CD4-positive, alpha-beta T cell treated with Interleukin-15 for 4 hours (primary cell): ENCODE measurements at places on chromosomes 11 and 22.

DNA sequence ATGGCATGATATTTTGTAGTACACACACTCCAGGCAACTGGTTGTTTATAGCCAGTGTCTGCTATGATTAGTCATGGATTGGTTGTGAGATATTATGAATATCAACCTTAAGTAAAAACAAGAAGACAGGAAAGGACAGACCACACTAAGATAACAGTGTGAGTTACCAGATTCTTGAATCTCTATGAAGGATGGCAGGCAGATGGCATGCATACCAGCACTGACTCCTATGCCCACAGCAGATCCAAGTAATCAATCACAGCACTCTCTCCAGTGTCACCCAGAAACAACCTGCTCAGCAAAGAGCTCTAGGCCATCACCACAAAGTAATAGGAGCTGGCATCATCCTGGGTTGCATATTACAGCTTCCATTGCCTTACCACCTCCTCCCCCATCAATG is 116.6 kb downstream of the GALNT18 start:
- no peak for DNase-seq

- DNase-seq = no peak
Observed at GRCh38 chr11:120425527-120425926, 86.0 kb upstream of the GRIK4 start.

DNA sequence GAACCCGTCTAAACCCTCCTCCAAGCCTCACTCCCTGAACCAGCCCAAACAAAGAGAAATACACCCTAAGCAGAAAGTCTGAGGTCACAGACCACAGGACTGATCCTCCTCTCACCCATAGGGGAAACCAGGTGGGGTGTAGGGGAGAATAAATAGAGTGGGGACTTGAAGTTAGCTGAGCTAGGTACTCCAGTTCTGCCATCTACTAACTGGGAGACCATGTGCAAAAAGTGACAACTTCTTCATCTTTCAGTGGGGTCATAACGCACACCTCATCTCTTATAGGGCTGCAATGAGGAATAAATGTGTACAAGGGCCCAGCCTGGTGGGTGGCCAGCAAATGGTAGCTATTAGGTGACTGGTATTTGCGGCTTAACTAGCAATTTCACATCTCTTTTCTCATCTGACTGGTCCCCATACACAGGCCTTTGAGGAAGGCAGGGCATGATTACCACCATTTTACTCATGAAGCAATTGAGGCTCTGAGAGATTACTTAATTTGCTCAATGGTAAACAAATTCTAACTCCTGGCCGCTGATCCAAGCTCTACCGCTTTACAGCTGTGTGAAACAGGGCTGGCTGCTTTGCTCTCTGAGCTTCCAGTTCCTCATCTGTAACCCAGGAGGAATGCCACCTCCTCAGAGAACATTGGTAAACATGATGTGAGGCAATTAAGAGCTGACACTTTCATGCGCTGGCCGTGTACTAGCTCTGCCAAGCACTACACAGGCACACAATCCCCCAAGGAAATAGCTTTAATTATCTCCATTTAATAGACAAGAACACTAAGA is 16.6 kb downstream of the TBC1D10A start:
- DNase-seq = peak; percentile 41

- no peak for DNase-seq
Observed at GRCh38 chr11:83282084-83282716, 4.0 kb downstream of the CCDC90B start.

DNA sequence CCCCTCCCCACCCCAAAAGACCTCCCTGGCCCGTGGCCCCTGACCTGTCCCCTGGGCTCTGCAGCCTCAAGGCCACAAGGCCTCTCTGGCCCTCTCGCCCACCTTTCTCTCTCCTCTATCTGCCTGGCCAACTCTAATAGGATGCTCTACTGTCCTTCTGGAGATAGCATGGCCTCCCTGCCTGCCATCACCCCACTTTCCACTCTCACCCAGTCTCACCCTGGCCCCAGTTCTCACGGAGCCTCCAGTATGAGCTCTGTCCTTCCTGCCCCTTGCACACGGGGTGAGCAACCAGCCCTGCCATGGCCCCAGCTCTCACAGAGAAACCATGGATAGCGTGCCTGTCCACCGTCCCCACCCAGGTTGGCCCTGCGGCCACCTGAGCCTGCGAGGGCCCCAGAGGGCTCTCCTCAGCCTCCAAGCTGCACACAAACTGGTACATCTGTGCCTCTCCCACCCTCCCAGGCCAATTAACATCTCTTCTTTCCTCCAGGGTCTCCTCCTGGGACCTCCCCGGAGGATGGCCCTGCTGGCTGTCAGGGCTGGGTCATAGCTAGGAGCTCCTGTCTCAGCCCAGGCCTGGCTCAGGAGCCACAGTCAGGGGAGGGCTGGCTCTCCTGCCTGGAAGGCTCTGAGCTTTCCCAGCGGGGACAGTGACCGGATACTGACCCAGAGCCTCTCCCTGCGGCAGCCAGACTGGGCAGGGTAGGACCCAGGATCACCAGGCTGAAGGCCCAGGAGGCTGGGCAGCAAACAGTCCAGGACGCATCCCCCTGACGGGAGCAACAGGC is 22.3 kb downstream of the RTN4R start:
- DNase-seq = no peak

- no peak for DNase-seq
Observed at GRCh38 chr22:43755452-43755851, 56.7 kb downstream of the EFCAB6 start.

- no peak for DNase-seq
Observed at GRCh38 chr11:106875013-106875412, 143.3 kb downstream of the GUCY1A2 start.

- no peak for DNase-seq
Observed at GRCh38 chr22:50207383-50208140, 6.8 kb downstream of the SELENOO start.

DNA sequence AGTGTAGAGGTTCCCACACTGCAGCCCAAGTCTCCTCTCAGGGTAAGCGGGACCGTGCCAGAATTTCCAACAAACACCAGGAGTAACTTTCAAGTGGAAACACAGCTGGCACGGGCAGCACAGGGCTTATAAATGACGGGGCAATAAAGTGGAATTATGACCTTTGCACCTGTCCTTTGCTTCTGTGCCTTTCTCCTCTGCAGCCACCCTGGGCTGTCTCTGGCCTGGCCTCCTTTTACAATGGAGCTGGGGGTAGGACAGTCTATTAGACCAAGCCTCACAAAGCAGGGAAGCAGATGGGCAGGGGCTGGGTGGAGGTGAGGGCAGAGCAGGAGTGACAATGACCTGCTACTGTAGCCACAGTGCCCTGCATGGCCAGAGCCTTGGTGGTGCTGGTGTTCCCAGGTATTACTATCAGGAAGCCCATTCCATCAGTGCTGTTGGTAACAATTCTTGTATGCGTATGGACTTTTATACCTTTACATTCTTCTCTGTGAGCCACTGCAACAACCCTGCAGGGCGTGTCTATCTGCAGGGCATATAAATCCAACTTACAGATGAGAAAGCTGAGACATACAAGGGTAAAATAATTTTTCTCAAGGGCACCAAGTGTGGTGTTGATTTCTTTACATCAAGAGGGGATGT is 387.8 kb downstream of the CTTN start:
- no peak for DNase-seq

- no peak for DNase-seq
Observed at GRCh38 chr11:13366266-13367026, 88.9 kb downstream of the BMAL1 start.

DNA sequence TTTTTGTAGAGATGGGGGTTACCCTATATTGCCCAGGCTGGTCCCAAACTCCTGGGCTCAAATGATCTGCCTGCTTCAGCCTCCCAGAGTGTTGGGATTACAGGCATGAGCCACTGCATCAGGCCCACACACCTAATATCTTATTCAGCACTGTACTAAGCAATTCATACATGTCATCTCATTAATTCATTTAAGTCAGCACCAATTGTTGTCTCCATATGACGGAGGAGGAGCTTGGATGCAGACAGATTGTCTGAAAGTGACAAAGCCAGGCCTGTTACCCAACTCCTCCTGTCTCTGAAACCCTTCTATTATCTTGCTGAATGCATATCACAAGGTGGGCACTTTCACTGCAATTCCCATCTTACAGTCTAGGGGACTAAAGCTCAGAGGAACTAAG is 57.5 kb upstream of the ALX4 start:
- DNase-seq = no peak

DNA sequence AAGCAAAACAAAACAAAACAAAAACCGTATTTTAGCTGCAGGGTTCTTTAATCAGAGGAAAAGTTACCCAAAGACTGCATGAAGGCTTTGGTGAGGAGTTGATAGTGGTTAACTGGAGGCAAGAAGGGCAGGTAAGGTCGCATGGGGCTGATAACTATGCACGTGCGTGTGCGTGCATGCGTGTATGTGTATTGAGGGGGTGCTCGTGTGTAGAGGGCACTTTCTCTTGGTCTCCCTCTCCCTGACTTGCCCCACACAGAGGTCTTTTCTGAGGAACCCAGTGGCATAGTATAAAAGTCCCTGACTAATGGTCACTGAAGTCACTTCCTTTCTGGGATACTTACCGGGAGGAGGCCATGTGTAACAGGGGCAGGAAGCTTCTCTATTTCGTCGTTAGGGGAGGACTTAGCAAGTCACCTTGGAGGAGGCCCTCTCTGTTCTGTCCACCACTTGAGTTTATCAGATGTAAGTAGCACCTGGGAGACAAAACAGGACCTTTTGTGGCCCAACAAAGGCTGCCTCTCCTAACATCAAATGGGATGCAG is 20.1 kb upstream of the FCHSD2 start:
- DNase-seq = no peak

DNA sequence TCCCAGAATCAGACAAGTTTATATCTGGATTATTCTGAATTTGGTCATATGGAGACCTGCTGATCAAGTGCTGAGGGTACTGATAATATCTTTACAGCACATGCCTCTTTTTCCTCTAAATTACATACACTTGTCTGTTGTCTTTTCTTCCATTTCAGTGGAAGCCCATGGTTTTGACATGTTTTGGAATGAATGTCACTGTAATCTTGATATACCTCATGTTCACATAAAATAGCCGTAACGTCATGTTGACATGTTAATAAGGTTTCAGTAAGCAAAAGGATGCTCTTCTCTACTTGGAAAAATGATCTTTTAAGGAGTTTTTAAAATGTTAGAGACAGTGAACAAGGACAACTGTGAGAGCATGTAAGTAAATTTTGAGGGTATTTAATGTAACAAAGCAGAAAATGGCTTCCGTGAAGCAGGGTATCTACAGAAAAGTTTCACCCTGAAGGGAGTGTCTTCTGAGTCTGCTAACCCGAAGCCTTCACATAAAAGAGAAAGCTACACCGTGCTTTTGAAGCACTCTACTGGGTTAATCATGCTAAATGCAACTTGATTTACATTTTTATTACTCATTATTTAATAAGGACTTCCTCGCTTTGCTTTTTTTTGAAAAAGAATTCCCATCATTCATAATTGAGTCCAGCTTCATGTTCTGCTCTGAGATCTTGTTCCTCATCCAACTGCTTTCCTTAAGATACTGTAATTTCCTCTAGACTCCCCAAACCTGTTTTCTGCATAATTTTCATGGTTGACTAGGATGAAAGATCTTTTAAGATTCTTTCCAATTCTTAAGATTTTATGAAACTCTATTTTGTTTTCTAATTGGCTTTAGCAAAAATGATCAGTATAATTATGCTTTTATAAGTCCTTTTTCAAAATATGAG is 56.2 kb downstream of the YAP1 start:
- DNase-seq = no peak

- DNase-seq = no peak
Observed at GRCh38 chr11:132028380-132029240, 658.2 kb downstream of the NTM start.

DNA sequence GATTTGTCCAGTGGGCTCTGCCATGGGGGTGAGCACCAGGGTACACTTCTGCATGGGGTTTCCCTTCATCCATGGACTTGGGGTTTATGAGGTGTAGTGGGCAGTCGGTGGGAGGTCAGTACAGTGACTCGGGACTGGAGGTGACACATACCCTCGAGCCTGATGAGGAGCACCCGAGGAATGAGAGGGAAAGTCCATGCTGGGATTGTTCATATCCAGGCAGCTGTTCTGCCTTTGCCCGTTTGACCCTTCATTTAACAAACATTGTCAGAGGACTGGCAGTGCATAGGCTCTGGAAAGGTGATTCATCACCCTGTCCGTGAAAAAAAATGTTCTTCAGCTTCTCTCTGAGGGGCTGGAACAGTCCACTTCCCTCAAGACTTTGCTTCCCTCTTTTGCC is 2.7 kb downstream of the NAV2 start:
- DNase-seq = no peak

GRCh38 chr11:110454609-110455008 is 24.9 kb downstream of the FDX1 start:
- no peak for DNase-seq

GRCh38 chr11:87351676-87352075 is 313.9 kb downstream of the TMEM135 start:
- DNase-seq = no peak

DNA sequence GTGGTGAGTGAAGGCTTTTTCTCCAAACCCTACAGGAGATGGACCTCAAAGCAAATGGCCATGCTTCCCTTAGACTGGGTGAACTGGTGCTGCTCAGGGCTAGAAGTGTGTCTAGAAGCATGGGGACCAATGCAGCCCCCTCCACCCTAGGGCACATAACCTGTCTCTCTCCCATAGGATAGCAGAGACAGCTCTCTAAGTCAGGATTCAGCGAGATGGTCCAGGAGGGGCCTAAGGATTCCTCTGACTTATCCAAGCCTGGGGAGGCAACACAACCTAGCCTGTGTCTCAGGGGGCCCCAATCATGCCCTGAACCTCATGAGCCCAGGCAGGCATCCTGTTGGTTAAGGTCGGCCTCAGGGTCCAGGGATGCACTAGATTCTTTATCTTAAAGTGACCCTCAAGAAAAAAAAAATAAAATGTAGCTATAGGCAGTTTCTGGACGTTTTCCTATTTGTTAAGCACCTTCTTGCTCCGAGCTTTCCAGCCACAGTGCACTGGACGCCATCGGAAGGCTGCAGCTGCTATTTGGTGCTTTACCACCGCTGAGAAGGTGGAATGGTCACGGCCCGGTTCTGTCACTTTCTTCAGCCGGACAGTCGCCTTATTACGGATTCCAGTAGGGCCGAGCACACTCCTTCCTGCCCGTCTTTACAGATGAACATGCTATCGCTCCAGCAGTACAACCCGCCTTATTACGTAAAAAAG is 5.0 kb upstream of the CCND1 start:
- no peak for DNase-seq

GRCh38 chr11:118929501-118930093 is 3.9 kb upstream of the BCL9L start:
- peak; percentile 85 for DNase-seq
